Psoas muscle (tissue), 8 donors: ENCODE measurements at places on chromosomes 11 and 22.

- no peak for DNase-seq
Measured at GRCh38 chr11:126461996-126462395, 106.5 kb downstream of the ST3GAL4 start.

DNA sequence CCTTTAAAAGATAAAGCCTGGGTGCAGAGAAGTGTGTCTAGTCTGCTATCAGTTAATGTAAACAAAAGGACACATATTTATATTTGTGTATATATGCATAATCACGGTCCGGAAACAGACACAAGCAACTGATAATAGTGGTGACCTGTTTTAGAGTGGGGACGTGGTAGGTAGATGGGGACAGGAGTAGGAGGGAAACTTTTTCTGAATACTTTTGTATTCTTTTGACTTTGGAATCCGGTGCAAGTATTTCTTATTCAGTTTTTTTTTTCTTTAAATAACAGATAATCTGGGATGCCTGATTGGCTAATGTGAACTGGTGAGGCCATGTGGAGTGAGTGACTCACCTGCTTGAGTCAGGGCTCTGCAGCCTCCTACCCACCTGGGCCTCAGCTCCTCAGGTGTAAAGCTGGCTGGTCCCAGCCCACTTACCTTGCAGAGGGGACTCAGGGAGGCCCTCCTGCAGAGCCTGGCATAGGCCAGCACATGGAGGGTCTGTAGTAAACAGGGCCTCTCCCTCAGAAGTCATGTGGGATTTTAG lies 15.3 kb downstream of the MICAL2 start:
- DNase-seq = no peak

DNA sequence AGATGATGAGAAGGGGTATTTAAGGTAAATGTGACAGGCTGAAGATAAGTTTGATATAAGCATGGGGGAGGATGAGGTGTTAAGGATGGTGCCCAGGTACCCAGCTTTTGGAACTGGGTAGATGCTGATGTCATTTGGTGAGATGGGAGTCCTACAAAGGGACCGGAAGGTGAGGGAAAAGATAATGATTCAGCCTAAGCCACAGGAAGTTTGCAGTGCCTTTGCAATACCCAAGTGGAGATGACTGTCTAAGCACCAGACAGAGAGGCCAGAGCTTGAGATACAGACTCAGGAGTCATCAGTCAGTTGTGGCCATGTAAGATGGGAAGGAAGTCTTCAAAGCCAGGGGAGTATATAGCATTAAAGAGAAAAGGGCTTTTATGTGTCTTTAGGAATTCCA lies 30.0 kb upstream of the SMCO4 start:
- DNase-seq = no peak

GRCh38 chr11:11336664-11337063 lies 16.4 kb downstream of the CSNK2A3 start:
- DNase-seq = no peak

DNA sequence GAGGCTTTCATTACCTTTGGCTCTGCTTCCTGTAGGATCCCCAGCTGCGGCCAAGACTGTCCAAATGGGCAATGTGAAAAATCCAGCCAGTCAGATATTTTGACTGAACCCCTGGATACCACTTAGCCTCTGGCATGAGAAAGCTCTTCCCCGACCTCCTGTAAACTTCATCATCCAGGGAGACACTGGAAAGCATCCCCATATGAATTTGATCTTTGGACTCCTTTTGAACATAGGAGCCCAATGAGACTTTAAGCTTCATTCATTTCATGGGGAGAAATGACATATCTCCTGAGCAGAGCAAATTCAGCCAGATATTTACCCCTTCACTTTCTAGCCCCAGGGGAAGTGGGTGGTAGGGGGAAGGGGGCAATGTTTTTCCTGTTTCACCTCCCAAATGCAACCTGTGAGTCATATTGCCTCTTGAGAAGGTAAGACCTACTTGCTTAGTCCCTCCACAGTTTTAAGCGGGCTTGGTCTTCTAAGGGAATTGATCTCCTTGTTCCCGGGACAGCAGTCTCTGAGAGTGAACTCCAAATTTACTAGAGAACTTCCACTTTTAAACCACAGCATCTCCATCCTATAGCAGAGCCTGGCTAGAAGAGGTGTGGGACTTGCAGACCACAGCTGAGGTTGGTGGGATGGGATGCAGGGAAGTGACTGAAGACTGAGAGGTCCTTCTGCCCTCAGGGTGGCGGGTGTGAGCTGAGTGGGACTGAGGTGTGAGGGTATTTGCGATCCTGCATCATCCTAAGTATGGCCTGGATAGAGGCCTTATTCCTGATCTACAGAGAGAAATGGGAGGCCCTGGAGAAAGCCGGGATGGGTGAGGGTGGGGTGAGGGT lies 20.3 kb upstream of the POU2AF1 start:
- no peak for DNase-seq

DNA sequence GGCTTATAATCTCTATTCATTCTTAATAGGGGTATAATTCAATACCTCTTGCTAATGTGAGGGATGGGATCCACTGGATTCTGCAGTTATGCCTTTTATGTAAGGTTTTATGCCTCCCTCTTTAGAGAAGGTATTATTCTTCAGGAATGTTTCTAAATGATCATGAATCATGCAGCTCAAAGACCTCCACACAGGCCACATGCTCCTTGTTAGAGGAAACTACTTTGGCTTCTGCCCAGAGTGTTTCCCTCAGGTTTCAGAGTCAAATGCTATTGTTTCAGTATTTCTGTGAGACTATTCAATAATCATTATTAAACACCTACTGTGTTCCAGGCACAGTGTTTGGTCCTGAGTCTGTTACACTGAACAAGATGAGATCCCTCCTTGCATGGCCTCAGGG lies 115.9 kb downstream of the RAB38 start:
- DNase-seq = no peak

GRCh38 chr11:116691771-116692177 lies 81.0 kb downstream of the BUD13 start:
- peak; percentile 36 for DNase-seq

- DNase-seq = no peak
Measured at GRCh38 chr22:36839356-36840073, 21.3 kb upstream of the NCF4 start.

DNA sequence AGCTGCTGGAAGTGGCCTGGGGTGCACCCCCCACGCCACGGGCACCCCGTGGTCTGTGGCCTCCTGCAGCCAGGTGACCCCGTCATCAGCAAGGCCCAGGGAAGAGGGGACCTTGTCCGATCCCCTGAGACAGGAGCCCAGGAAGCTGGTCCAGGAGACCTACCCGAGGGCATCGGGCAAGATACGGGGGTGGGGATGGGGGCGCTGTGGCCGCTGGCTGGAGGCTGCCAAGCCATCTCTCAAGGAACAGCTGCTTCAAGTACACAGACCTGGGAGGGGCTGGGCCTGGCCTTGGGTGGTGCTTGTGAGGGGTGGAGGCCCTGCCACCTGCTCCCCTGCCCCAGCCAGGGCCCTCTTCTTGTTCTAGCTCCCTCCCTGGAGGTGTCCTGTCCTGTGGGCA lies 1272.1 kb downstream of the BRD1 start:
- DNase-seq = no peak

DNA sequence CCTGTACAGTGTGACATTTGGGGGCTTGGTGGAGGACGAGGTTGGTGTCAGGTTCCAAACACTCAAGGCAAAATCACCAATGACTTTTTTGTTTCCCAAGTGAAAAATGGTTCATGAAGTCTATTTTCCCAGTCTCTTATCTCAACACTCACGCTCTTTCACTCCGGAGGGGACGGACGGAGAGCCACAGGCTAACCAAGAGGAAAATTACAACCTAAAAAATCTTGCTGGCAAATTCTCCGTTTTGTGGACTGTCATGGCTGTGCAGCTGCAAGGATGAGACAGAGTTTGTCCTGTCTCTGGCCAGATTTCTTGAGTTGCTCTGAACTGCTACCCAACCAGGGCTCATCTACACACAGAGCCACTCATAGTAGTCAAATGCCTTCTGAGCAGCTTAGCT lies 101.2 kb downstream of the ABTB2 start:
- no peak for DNase-seq

- DNase-seq = no peak
Measured at GRCh38 chr11:79087238-79087960, 353.4 kb downstream of the TENM4 start.

DNA sequence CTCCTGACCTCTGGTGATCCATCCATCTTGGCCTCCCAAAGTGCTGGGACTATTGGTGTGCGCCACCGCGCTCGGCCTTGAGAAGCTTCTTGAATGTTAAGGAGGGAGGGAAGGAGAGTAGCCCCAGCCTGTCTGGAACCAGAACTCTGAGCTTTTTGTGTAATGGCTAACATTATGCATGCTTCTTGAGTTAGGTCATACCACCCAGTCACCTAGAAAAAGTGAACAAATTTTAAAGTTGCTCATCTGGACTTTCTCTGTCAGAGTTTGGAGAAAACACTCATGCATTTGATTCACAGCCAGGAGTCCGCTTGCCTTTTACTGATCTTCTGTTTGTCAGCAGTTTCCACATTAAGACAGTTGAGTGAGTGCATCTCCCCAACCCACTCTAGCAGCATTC lies 82.1 kb downstream of the PPP6R3 start:
- no peak for DNase-seq

- no peak for DNase-seq
Measured at GRCh38 chr11:76654298-76654851, 16.2 kb downstream of the LRRC32 start.

GRCh38 chr11:34268906-34269430 lies 88.8 kb downstream of the ABTB2 start:
- no peak for DNase-seq
